ENCODE measurements at places on chromosomes 4 and X.

DNA sequence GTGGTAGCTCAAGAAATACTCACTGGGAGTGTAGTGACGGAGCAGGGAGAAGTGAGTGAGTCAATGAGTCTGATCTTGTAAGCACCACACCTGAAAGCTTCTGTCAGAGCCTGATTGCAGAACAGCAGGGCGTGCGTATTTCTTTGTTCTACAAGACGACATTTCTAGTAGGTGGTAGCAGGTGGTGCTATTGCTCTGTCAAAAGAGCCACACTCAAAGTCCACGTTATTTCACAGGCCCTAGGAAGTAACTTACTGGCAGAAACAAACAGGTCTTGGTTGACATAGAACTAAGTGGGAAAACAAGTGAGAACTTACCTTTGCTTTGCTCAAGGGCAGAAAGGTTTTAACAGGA, 46.4 kb upstream of the SPRY1 start:
- DNase-seq = peak; percentile 34

- no peak for DNase-seq
These were observed 746.7 kb downstream of the STPG2 start for GRCh38 chr4:97396605-97397004.

- no peak for DNase-seq
These were observed 106.8 kb upstream of the MAGEA10 start for GRCh38 chrX:152245213-152245612.

GRCh38 chr4:55468724-55469123, 73.0 kb downstream of the TMEM165 start:
- DNase-seq = no peak

DNA sequence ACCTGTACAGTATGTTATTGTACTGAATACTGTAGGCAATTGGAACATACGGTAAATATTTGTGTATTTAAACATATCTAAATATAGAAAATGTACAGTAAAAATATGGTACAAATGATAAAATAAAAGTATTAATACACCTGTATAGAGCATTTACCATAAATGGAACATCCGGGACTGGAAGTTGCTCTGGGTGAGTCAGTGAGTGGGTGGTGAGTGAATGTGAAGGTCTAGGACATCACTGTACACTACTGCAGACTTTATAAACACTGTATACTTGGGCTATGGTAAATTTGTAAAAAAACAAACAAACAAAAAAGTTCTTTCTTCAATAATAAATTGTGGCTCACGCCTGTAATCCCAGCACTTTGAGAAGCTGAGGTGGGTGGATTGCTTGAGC, 52.4 kb upstream of the FHL1 start:
- no peak for DNase-seq

- no peak for DNase-seq
These were observed 20.2 kb downstream of the GPAT3 start for GRCh38 chr4:83556006-83556707.

- no peak for DNase-seq
These were observed 83.8 kb downstream of the VCX3B start for GRCh38 chrX:8548446-8548845.

- DNase-seq = no peak
These were observed 24.5 kb upstream of the TAPT1 start for GRCh38 chr4:16250661-16251365.

GRCh38 chr4:77385124-77385969, 220.3 kb upstream of the CXCL13 start:
- peak; percentile 79 for DNase-seq

DNA sequence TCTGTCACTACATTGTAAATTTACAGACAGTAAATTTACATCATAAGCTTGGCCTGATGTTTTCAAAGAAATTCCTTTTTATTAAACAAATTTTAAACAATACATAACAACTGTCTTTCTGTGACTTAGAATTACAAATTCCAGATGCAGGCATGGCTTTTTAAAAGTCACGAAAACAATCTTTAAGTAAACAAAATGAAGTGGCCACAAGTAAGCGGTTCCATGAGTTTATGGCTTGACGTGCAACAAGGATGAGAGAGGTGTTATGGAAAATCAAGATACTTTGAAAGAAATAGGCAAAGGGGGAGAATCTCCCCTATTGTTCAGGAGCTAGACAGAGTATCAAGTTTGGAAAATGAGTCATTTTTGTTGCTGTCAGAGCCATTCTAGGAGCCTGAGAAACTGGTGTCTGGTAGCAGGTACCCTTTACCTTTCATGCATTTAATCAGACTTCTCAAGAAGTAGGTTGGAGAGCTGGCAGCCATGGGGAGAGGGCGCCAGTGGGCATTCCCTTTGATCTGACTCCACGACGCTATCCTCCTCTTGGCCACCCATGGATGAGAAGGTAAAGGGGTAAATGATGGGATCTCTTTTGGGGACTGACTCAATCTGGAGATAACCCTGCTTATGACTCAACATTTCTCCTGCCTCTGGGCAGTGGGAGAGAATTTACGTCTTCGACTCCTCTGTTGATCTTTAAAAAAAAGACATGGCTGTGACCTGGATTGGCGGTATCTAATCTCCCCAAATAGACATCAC, 217.2 kb downstream of the SPRY1 start:
- DNase-seq = no peak

DNA sequence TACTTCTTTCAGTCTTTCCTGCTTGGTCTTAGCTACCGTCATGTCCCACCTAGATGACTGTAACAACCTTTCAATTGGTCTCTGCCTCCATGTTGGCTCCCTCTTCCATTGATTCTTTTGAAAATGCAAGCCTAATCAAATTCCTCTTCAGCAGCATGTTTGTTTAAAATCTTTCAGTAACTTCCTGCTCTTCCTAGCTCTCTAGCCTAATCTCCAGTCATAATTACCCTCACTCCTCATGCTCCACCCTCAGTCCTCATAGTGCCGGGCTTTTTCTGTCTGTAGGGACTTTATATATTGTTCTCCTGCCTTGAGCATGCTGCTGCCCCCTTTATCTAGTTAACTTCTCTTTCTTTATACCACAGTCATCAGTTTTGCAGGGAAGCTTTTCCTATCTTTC, 12.1 kb downstream of the SNX25 start:
- no peak for DNase-seq

DNA sequence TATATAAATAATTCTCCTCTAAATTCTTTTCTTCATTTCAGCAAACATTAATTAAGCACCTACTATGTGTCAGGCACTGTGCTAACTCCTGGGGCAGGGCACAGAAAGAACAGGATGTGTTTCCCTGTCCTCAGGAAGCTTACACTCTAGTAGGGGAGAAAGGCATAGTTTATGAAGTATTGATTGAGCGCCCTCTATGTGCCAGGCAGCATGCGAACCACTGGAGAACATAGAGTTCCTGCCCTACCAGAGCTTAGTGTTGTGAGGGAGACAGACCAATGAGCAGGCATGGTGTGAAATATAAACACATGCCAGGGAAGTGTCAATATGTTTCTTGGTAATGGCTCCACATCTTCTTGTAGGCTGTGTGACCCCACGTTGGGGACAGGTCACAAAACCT, 3.7 kb downstream of the ADGRG4 start:
- peak; percentile 8 for DNase-seq

DNA sequence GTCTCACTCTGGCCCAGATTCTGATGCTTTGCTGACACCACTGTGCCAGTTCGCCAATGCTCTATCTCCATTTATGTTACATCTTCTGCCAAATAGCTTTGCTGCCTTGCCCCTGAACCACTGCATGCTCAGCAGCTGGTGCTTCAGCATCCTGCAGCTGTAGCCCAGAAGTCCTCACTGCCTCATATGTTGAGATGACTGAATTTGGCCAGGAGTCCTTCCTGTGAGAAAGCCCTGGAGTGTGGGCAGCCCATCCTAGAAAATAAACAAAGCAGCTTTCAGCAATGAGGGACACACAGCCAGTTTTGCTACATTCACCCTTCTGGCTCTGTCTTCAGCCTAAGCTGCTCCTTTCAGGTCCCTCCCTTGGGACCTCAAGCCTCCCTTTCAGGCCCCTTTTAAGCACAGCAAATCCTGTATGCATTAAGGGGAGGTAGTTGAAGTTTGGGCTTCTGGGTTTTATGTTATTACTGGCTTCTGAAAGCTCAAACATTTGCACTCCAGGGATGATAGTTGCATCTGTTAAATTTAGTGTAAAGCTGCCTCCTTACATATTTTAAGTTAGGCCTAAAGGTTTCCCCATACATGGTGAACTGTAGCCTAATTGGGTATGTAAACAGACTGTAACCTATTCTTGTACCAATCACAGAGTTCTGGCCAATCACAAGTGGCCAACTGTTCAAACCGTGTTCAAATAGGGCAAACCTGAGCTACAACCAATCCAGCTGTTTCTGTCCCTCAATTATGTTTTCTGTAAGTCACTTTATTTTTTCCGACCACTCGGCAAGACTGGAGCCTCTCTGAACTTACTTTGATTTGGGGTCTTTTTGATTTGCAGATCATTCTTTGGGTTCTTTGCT, 2.1 kb upstream of the TMEM165 start:
- peak; percentile 12 for DNase-seq

DNA sequence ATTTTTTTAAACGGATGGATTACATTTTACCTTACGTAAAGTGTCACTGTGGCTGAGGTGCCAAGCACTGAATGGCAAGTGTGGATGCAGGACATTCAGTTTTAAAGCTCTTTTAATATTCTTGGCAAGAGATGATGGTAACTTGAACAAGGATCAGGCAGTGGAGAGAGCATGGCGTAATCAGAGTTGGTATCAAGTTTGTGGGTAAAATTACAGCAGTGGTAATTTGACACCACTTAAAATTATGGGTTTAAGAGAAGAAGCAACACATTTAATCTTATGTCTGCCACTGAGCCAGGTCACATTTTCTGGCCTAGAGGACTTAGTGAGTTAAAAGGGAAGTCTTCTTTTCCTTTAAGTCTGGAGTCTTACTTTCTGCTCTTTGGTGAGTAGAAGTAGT, 100.5 kb downstream of the NAA11 start:
- no peak for DNase-seq

DNA sequence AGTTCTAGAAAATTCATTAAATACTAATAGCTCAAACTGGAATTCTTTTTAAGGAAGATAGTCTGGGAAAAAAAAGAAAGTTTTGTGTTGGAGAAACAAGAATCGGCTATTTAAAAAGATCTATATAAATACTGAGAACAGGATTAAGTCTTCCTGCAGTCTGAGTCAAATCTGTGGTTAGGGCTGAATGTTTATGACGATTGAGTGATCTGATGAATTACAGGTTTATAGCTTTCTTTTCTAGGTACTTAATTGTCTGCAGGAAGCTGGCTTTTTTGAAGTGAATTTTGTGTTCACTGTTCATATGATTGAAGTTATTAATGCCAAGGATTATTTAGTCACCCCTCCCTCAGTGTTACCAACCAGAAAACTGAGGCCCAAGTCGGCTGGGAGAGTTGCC, 42.2 kb downstream of the TLL1 start:
- DNase-seq = no peak

- DNase-seq = no peak
These were observed 43.4 kb upstream of the CCKAR start for GRCh38 chr4:26533685-26534084.

GRCh38 chrX:38561951-38562719, 793 bp downstream of the TSPAN7 start:
- no peak for DNase-seq

GRCh38 chr4:10619220-10619619, 65.3 kb downstream of the CLNK start:
- no peak for DNase-seq

DNA sequence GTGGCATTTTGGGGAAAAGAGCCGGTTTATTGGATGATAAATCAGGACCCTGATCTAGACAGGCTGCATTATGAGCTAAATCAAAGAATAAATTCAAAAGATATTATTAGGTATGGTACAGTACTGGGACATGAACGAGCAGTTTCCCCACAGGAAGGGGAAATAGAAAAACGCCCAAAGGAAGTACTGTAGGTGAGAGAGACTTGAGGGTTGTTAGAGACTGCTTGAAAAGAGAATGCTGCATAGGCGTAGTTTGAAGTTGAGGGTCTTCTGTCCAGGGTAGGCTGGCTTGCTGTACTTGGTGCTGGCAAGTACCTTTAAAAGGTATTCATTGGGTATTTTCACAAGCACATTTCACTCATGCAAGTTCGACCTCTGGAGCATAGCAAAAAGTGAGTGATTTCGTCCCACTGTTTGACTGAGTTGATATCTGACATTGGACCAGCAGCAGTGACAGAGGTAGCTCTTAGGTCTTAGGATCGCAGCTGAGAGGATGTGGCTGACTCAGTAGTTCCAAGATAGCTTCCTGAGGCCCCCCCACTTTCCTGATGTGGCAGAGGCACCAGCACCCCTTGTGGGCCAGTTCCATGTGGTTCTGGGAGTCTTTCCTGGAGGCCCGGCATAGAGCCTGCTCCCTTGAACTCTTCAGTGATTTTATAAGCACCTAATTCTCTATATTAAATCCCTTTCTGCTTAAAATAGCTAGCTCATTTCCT, 64.3 kb downstream of the TMEM131L start:
- no peak for DNase-seq

DNA sequence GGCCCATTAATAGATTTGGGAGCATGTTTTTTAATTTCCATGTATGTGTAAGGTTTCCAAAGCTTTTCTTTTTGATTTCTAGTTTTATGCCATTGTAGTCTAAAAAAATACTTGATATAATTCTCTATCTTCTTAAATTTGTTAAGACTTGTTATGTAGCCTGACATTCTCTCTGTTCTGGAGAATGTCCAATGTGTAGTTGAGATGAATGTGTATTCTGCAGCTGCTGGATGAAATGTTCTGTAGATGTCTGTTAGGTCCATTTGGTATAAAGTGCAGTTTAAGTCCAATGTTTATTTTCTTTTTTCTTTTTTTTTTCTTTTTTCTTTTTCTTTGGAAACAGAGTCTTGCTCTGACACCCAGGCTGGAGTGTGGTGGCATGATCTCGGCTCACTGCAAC, 378.5 kb upstream of the MAD2L1 start:
- no peak for DNase-seq

DNA sequence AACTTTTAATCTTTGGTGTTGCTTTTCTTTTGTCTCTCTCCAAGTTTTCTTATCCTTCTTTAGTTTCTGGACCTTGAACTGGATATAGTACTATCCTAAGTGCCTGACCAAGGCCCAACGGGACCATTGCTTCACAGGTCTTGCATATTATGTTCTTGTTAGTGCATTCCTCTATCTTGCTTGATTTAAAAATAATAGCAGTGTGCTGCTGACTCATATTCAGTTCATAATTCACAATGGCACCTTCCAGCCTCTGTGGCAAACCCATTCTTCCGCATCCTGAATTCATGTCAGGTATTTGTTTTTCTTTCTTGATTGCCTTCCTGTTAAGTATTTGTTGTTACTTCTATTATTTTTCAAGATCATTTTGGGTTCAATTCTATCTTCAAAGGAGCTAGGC, 197.1 kb upstream of the GIMD1 start:
- DNase-seq = no peak

GRCh38 chr4:128635141-128635954, 174.2 kb upstream of the JADE1 start:
- peak; percentile 45 for DNase-seq
